Large intestine (tissue), 12 donors: ENCODE measurements at places on chromosomes 6 and 20. TPM values are rescaled to one million over a fixed set of nuclear protein-coding genes. Genes with fewer than 3 reads are reported as not detected.

- peak; percentile 79 for DNase-seq
Measured at GRCh38 chr20:36873498-36874189, 2.3 kb upstream of the TLDC2 start.

DNA sequence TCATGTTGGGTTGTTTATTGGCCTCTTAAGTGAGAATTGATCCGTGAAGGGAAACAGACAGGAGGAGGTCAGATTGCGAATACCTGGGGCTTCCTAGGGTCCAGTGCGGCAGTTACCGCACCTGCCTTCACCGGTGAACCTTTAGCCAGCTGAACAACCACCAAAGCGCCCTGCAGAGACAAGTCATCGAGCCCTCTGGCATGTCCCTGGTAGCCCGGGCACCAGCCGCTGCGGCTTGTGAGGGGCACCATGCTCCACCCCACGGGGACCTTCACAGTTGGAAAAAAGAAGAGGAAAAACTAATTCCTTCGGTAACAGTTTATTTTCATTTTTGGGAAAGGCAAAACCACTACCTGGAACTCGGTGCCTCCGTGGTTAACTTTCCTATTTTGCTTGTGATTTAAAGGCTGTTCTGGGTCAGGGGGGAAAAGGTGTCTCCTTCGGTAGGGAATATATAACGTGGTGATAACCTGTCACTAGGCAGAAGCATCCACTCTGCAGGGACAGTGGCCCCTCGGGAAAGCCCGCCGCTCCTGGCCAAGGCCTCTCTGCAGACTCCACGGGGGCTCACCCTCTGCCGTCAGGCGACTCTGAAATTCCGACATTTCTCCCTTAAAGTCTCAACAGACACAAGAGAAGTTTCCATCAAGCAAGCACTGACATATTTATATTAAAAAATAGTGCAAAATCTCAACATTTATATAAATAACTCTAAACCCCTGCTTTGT, 30.7 kb upstream of the ZBP1 start:
- no peak for DNase-seq

MAP1LC3A gene
- 40.9 TPM for polyA plus RNA-seq

GRCh38 chr6:98932381-98932780, 15.4 kb downstream of the FBXL4 start:
- no peak for DNase-seq

STX11 gene
- polyA plus RNA-seq, result 2.6 TPM

DNA sequence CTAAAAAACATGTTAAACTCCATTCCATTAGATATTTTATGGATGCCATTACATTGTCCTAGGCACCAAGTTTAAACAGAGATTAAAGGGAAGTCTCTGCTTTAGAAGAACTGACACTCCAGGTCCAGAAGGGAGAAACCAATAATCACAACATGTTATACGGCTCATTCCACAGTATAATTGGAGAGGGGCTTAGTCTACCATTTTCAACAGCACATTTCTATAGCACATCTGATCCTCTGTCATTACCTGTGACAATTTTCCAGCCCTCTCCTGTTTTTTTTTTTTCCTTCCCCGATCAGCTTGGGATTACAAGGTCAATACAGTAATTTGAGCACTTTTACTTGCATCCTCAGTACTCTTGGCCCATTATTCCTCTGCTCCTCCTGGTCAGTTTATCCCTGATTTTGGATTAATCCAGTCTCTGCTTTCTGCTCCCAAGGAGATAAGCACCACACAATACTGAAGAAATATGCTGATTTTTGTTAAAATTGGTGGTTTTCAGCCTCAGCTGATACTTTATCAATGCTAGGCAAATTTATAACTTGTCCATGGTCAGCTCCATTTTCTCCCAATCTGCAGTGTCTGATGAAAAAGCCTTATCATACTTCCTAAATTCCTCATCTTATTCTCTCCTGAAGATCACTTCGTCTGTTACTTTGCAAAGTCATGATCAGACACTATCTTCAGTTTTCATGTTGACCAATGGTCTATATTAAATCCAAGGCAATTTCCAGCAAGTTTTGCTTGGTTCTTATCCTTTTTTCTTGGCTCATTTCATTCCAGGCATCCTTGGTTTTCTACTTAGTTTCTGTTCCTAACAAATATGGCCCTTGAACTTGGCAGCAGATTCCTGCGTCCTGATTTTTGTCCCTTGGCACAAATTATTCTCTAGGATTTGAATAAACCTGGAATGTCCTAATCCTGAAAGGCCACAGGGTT, 30.8 kb upstream of the SYNCRIP start:
- no peak for DNase-seq

DNA sequence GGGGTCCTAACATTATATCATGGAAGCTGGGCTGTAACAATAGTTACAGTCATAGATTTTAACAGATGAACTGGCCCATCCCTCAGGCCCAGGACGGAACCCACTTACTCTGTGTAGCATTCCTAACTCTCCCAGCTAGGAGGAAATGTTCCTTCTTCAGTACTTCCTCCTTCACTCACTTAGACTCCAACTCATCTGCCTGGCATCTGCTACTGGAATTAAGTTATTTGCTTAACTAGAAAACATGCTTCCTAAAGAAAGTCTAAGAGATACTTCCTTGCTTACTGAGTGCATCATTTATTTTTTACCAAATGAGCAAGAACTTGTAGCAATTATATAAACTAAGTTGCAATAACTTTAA, 20.5 kb downstream of the GCLC start:
- DNase-seq, result no peak

DNA sequence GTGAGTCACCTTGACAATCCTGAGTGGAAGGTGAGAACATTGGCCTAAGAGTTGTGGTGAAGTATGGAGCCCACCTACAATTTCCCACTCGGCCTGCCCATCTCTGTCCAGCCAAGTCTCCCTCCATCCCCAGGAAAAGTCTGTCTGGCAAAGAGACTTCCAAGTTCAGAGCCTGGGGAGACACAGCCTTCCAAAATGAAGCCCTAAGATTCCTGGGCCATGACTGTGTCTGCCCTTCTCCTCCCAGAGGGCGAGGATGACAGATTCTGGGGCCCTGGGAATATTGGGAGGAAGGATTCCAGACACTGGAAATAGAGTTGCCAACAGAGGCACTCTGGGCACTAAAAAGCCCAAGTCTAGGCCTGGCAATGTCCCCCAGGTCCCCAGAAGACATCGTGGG, 176.8 kb downstream of the NFATC2 start:
- DNase-seq, result no peak

GRCh38 chr6:170288852-170289179, 2.1 kb downstream of the DLL1 start:
- no peak for DNase-seq

DNA sequence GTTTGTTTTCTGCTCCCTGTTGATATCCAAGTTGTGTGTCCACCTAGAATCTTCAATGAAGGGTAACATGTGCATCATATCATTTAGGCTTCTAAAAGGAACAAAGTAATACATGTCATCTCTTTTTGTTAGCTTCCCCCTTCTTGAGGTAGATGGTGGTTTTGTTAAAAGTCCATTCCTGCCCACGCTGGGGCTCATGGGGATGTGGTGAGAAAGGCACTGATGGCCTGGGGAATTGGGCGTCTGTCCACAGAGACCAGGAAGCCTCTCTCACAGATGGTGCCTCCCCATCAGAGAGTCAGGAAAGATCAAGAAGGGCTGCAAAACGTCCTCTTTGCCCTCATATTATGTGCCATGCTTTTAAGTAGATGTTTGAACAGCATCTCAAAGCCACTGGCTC, 32.5 kb downstream of the GNAS start:
- no peak for DNase-seq

DNA sequence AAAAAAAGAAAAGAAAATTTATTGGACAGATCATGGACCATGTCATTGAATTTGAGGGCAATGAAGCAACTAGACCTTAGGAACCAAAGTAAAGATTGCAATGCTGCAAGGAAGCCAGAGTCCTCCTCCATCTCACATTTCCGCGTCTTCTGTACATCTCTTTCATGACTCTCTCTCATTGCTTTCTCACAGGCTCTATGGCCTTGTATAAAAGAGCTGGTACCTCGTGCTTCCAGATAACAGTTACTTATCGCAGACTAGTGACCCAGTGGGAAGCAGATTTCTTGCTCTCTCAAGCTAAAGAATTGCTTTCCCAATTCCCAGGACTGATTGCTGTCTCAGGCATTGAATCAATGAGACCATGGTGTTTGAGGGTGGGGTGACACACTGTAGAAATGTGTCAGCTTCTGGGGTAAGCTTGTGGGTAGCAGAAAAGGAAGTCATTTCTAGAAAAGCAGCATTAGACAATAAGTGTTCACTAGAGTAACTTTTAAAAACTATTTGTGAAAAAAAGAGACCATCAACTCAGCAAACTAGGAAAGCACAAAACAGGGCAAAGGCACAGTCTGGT, 635.3 kb downstream of the UTRN start:
- peak; percentile 11 for DNase-seq

DNA sequence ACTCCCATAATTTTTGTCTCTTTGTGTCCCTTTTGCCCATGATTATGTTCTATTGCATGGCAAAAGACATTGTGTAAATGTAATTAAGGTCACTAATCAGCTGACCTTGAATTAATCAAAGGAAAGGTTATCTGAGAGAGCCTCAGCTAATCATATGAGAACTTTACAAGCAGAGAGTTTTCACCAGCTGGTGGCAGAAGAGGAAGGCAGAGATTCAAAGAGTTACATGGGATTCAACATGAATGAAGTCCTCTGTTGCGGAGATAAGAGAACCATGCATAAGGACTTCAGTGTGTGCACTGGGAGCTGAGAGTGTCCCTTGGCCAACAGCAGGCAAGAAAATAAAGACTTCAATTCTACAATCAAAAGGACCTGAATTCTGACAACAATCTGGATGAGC, 494.1 kb upstream of the ARID1B start:
- DNase-seq, result no peak

DNA sequence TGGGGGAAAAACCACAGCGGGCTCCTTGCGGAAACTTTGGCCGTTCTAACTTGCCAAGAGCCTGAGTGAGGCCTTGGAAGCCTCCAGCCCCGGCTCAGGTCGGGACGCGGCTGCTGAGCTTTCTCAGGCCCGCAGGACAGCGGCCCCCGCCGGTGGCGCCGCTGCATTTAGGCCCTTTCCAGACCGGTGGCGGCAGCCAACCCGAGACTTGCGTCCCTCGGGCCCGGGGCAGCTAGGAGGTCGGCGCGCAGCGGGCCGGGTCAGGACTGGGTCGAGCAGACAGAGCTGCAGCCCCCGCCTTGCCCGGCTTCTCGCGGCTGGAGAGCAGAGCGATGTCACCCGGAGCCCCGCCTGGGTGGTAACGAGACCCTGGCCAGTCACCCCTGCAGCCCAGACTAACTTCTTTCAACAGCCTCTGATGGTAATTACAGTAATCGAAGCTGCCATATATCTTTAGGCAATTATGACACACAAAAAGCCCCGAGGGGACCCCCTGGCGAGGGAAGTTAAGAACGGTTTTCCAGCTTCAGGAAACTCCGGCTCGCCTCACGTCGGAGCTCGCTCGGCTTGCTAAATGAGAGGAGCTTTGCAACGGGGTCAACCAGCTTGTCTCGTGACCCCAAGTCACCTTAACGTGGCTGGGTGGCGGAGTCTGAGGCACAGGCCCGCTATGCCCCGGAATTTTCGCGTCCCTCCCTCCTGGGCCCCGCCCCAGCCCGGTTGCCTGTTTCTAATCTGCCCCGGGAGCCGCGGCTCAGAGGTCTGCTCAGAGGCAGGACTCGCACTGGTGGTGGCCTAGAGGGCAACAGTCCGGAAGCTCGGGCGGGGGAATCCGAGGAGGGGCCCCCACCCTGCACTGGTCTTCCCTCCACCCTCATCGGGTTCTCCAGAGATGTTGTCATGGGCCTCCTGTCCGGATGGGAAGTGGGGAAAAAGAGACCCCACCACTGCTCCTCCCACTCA, 3.0 kb downstream of the NR2E1 start:
- peak; percentile 23 for DNase-seq

DDO gene
- polyA plus RNA-seq, result 5.2 TPM

GRCh38 chr6:13537527-13537897, 36.9 kb upstream of the SIRT5 start:
- DNase-seq, result no peak

PTCRA gene
- 0.15 TPM for polyA plus RNA-seq

ZFP57 gene
- polyA plus RNA-seq, result not detected

DNA sequence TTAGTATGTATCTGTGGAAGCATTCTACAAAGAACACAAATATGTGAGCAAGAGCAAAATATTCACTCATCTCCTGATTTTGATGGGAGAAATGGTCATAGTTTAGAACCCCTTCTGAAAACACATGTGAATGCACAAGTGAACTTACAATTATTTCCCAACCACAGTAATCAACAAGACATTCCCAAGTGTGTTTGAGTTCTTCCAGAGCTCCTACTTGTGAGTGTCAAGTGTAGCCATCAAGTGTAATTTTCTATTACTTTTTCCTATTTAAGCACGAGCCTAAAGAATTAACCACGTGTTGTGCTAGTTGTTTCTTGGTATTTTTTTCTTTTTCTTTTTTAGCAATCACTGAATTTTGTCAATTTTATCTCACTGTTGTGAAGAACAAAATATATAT, 402.3 kb downstream of the NKAIN2 start:
- no peak for DNase-seq

DNA sequence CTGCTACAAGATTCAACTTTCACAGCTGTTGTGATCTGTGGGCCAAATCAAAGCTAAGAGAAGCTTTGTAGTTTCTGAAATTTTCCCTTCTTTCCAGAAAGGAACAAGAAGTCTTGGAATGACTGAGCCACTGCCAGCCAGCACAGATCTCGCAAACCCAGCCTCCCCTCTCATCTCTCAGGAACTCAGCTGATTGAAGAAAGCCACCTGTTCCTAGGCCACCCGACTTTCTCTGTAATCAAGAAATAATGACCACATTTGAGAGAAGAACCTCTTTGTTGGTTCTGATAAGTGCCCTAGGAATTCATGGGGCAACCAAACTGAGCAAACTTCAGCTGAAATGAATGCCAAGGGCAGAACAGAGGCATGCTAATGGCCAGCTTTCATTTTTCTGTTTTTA, 61.7 kb downstream of the HDGFL1 start:
- DNase-seq, result no peak

GRCh38 chr6:82980086-82980485, 85.6 kb downstream of the UBE3D start:
- DNase-seq, result no peak

DNA sequence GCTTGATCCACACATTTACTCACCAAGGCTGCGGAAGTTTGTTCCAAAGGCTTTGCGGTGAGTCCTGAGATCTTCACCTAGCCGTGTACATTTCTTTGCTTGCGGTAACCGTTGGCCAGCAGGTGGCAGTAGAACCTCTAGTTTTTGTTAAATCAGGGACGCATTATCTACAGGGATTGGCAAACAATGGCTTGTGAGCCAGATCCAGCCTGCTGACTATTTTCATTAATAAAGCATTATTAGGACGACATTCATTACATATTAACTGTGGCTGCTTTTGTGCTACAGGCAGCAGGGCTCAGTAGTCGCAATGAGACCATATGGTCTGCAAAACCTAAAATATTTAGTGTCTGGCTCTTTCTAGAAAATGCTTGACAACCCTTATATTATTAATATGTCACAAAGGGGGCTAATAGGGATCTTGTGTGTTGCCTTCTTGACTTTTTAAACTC, 174.1 kb downstream of the DOK5 start:
- peak; percentile 59 for DNase-seq
